Liver (tissue), 10 donors: ENCODE measurements at places on chromosomes 6 and 20. TPM values are rescaled to one million over a fixed set of nuclear protein-coding genes. Genes with fewer than 3 reads are reported as not detected.

GRCh38 chr6:137625100-137625661 is 131.0 kb upstream of the OLIG3 start:
- H3K27me3 ChIP-seq, result no peaks in the 10 kb centered on the region
- no peak overlapping the region for H3K27ac ChIP-seq
- H3K36me3 ChIP-seq, result no peaks in the 10 kb centered on the region
- H3K4me1 ChIP-seq, result no peaks in the 10 kb centered on the region
- H3K4me3 ChIP-seq, result no peak overlapping the region
- DNase-seq, result no peak

Gene TINAG
- polyA plus RNA-seq, result not detected

DNA sequence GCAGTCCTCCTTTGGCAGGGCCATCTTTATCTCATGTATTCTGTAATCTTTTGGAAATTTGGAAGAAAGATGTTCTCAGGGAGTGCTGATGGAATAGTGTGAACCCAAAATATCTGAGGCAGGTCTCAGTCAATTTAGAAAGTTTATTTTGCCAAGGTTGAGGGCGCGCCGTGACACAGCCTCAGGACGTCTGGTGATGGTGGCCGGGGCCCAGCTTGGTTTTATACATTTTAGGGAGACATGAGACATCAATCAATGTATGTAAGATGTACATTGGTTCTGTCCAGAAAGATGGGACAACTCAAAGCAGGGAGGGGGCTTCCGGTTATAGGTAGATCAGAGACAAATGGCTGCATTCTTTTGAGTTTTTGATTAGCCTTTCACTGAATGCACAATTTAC is 89.8 kb downstream of the ERMARD start:
- no peaks in the 10 kb centered on the region for H3K27me3 ChIP-seq
- H3K27ac ChIP-seq, result no peak overlapping the region
- no peak for DNase-seq
- no peaks in the 10 kb centered on the region for H3K4me1 ChIP-seq
- no peaks in the 10 kb centered on the region for H3K36me3 ChIP-seq

- H3K27me3 ChIP-seq, result no peaks in the 10 kb centered on the region
- no peaks in the 10 kb centered on the region for H3K36me3 ChIP-seq
- H3K27ac ChIP-seq, result no peak overlapping the region
- no peak for DNase-seq
- no peak overlapping the region for H3K4me3 ChIP-seq
These were observed 13.2 kb upstream of the KIF25 start for GRCh38 chr6:167984144-167984719.
